ENCODE measurements at places on chromosomes 3 and 15. TPM values are rescaled to one million over a fixed set of nuclear protein-coding genes. Genes with fewer than 3 reads are reported as not detected.

DNA sequence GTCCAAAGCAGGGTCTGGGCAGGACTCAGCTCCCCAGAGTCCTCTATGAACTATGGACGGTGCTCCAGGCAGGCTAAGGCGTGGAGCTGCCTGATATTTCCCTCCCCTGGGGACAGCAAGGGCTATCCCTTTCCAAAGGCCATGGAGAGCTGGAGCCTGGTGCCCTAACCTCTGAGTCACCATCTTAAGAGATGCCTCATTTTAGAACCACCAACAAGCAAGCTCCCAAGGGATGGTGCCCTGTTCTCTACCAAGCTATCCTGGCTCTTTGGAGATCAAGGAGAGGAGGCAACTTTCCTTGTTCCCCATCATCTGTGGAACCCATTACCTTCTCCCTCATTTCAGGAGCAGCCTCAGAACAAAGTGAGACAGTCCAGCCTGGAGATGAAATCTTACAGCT is 15.7 kb downstream of the STARD5 start:
- DNase-seq, result no peak

The CAMK2N2 gene
- 1.5 TPM for total RNA-seq

DNA sequence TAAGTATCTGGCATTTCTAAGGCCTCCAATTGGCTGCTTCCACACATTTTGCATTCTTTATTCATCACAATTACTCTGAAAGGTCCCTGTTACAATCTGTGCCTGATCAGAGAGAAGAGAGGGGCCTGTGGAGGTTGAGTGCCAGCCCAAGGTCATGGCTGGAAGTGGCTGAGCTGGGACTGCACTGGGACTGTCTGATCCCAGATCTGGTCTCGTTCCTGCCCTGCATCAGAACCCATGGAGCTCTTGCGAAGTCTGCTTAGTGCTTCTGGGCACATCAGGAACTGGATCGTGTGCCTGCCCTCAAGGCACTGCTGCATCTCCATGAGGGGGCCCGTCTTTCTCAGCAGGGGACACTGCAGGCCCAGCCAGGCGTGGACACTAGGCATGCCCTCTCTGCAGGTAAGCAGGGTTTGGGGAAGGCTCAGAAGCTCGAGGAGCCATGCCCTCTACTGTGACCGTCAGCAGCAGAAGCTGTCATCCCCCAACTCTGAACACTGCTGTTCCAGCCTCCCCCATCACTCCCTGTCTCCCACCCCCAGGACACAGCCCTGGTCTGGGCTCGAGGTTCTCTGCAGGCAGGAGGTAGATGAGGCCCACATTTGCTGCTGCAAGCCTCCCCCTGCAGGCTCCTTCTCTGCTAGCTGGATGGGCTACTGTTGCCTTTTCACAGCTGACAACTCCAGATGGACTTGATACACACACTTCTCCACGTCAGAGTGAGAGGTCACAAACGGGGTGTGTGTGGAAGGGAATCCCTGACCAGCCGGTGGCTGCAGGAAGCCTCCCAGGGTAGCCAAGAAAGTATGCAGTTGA is 96.5 kb upstream of the PRR23E start:
- peak; percentile 18 for DNase-seq

The TMED3 gene
- 71.8 TPM for total RNA-seq

DNA sequence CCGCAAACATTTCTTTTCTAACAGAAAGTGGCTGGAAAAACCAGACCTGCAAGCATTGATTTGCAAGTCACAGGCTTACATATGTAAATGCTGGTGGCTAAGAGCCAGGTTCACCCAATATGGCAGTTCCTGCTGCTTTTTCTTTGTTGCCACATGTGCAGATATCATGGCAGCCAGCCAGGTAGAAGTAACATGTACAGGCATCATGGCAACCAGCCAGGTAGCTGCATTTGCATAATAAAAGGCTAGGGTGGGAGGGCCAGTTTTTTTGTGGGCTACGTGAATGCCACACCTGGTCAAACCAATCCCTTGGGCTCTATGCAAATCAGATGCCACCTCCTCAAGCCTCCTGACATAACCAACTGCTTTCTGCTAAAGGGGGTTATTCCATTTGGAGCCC is 2.8 kb upstream of the SMCO1 start:
- no peak for DNase-seq

GRCh38 chr3:55615694-55616295 is 128.7 kb upstream of the WNT5A start:
- peak; percentile 29 for DNase-seq

The LRRC49 gene
- total RNA-seq, result 5.6 TPM

- DNase-seq, result no peak
Observed at GRCh38 chr15:51302480-51302879, 35.9 kb downstream of the CYP19A1 start.

DNA sequence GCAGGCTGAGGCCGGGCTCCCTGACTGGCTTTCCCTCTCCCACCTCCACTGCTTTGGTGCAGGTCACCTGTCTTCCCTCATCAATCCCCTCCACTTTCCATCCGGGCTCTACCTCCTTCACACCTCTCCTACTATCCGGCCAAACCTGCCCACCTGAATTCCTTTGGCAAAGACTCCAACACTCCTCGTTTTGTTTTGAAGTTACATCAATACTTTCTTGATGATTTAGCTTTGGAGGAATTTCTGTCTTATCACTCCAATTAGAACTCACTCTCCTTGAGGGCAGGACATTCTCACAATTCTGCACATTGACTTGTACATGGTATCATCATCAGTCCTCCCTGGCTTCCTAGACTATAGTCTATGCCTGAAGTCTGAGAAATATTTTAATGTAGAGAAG is 20.4 kb downstream of the LDHAL6B start:
- DNase-seq, result no peak

DNA sequence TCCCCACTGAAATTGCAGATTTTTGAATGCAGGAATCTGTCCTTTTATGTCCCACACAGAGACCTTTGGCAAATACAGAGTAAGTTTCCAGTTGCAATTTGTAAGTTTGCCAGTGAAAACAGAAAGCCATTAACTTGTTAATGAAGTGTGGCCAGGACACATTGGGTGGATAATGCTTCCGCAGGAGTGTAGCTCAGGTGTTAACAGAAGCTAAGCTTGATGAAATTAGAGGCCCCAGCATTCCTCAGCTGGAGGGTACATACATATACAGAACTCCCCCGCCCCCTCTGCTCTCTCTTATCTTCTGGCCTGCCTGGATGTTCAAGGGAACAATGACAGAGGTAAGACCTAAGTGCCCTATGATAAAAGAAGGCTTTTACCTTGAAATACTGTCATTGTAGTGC is 8.1 kb upstream of the LRRC2 start:
- peak; percentile 69 for DNase-seq

DNA sequence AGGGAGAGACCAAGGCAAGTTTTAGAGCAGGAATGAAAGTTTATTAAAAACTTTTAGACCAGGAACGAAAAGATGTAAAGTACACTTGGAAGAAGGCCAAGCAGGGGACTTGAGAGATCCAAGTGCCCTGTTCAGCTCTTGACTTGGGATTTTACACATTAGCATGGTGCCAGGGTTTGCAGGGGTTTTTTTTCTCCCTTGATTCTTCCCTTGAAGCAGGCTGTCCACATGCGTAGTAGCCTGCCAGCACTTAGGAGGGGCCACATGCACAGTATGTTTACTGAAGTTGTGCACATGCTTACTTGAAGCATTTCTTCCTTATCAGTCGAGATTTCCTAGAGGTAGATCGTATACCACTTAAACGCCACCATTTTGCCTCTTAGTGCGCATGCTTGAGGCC is 277.5 kb upstream of the AGTR1 start:
- no peak for DNase-seq

DNA sequence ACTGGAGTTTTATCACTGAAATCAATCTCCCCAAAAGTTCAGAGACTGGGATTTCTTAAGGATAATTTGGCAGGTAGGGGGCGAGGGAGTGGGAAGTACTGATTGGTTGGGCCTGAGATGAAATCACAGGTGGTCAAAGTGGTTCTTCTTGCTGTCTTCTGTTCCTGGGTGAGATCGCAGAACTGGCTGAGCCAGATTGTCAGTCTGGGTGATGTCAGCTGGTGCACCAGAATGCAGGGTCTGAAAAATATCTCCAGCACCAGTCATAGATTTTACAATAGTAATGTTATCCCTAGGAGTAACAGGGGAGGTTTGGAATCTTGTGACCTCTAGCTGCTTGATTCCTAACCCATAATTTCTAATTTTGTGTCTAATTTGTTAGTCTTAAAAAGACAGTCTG is 86.7 kb upstream of the SLC25A36 start:
- DNase-seq, result no peak

DNA sequence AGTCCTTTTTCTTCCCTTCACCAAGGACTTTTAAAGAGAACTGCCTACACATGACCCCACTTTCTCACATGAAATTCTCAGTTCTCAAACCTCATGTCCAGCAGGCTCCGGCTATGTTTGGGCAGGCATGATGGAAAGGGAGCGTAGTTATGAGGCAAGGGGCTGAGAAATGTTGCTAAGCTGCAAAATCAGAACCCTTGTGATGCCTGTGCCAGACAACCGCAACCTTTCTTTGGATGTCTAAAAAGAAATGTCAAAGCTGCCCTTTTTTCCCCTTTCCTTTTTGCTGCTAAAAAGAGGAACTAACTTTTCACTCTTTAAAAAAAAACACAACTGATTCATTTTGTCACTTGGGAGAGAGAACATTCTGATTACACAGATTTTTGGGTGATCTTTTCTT is 19.2 kb downstream of the GNB4 start:
- DNase-seq, result no peak

The THPO gene
- total RNA-seq, result 1.3 TPM

DNA sequence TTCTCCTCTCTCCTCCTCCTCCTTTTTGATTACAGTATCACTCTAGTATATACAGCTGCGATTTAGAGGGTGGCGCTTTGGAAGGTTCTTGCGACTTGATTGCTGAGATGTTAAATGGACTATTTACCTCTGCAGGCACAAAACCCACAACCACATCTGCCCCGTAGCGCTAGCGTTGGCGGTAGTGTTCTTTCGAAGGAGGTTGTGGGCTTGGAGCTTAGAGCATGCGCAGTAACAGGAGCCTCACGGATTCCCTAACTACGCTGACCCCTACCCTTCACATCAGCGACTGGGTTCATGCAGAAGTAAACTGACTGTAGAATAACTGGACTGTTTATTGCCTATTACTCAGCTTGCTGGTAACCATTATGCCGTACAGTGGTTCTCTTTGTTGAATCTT is 58.0 kb downstream of the CGGBP1 start:
- DNase-seq, result peak; percentile 60

The CCDC32 gene
- total RNA-seq, result 12.3 TPM

The GOLGA8T gene
- total RNA-seq, result 1.1 TPM

- DNase-seq, result peak; percentile 8
Observed at GRCh38 chr3:62875558-62876002, 364 bp upstream of the CADPS start.

DNA sequence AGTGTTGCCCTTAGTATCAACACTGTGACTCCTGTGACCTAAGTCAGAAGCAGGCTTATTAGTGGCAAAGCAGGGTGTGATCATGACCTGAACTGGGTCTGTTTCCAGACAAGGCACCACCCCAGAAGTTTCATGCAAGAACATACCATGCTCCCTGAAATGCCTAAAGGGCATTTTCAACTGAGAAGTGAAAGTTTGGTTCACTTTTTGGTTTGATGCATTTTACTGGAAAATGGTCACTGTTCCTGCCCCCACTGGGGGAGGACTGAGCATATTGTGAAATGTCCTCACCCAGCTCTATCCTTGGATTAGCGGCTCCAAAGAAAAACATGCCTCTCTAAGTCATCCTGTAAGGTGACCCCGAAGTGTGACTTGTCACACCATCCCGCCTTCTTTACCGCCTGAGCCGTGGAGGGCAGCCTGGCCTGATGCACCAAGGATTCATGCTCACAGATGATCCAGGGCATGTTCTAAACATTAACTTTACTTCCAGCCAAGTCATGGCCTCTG is 3.1 kb upstream of the FAM240A start:
- no peak for DNase-seq

The OIP5 gene
- total RNA-seq, result 45.0 TPM

GRCh38 chr3:53554559-53555067 is 60.2 kb downstream of the CACNA1D start:
- DNase-seq, result no peak

DNA sequence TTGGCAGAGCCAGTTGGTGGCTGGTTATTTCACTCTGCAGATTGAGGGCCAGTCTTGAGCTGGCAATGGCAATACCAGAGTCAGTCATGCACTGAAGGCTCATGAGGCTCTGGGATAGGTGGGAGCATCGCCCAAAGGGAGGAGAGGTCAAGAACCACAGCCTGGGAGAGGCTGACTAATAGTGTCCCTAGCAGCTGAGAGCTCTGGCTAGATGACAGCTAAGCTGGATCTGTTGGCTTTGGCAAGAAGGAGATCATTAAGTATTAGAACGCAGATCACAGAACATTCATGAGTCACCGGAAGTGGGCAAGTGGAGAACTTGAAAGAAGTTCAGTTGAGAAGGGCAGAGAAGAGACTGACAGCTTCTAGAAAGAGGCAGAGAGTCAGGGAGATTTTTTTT is 521.1 kb downstream of the NR2F2 start:
- DNase-seq, result no peak

The EFCC1 gene
- total RNA-seq, result 0.81 TPM

The LRRK1 gene
- 3.3 TPM for total RNA-seq

DNA sequence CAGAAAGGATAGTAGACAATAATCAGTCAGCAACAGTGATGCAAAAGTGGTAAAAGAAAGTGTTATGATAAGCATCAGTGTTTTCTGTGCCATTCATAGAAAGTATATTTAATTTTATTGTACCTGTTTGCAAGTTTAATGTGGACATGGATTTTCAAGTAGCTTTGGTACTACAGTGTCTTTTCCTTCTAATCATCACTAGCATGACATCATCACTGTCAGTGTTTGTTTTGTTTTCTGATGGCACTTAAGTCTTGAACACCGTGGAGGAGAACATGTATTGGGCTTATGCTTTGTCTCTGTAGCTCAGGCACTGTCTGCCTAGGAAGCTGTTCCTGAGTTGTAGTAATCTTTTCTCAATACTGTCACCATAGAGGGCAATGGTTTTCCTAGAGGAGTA is 41.9 kb downstream of the SETD5 start:
- DNase-seq, result no peak

The MEGF11 gene
- total RNA-seq, result 0.67 TPM

- no peak for DNase-seq
Observed at GRCh38 chr15:74050556-74051234, 31.7 kb downstream of the GOLGA6A start.

The U2SURP gene
- total RNA-seq, result 139 TPM

DNA sequence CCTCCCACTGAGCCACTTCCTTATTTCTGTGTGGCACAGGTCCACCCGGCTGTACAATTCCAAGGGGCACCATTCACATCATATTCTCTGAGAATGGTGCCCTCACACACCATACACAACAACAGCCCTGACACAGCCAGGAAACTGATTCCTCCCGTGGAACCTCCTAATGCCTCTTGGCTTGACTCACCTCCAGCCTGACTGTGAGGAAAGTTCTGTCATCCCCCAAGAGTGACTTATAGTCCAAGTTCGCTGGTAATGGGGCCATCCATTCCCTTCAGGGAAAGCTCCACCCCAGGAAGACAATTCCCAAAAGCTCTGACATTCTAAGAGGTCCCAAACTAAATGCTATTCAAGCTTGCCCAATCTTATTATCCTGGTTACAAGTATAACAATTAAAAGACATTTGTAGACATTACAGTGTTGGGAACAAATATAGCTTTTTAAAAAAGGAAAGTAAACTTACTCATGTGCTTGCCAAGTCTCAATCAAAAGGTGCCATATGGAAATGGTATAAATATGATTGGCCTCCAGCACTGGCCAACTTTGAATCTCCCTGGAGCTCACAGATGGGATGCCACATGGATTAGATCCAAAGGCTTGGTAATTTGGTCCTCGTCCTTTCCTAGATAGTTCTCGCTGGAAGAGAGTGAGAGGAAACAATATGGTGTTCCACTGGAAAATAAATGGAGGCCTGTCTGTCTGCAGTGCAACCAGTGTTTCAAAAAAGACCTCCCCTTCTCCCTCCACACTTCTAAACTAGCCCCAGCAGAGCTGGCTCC is 56.3 kb upstream of the PSMD6 start:
- no peak for DNase-seq

GRCh38 chr3:188568736-188569135 is 414.8 kb downstream of the LPP start:
- no peak for DNase-seq

The CADM2 gene
- 1.8 TPM for total RNA-seq
